ENCODE measurements at places on chromosomes 7 and 10. TPM values are rescaled to one million over a fixed set of nuclear protein-coding genes. Genes with fewer than 3 reads are reported as not detected.

Gene CFAP43
- under 0.01 TPM for total RNA-seq

Gene CCL24
- total RNA-seq = not detected

Gene ADAP1
- total RNA-seq = 1.8 TPM

Gene DOCK4
- total RNA-seq = 63.8 TPM

Gene TET1
- 0.39 TPM for total RNA-seq

Gene CNPY1
- not detected for total RNA-seq

Gene PLXNA4
- total RNA-seq = 15.4 TPM

Gene XPNPEP1
- 166 TPM for total RNA-seq

Gene SUFU
- 3.1 TPM for total RNA-seq

Gene HMX2
- not detected for total RNA-seq

Gene OR2A5
- not detected for total RNA-seq

Gene INMT
- total RNA-seq = under 0.01 TPM

Gene CHST3
- total RNA-seq = 4.6 TPM

Gene LIPJ
- total RNA-seq = not detected

Gene MMP21
- 0.13 TPM for total RNA-seq

Gene OR2A14
- total RNA-seq = not detected

Gene ZNF518A
- 8.2 TPM for total RNA-seq

Gene ANKRD1
- total RNA-seq = 321 TPM

Gene PEX1
- total RNA-seq = 10.0 TPM

Gene AUTS2
- 1.3 TPM for total RNA-seq

Gene ZC3HAV1L
- 14.2 TPM for total RNA-seq

Gene CCDC172
- total RNA-seq = not detected

Gene DENND2A
- 0.64 TPM for total RNA-seq

Gene MKI67
- 15.4 TPM for total RNA-seq

Gene LIPK
- not detected for total RNA-seq

Gene PPP1R17
- not detected for total RNA-seq

Gene ZNF282
- 27.1 TPM for total RNA-seq

Gene PODXL
- 210 TPM for total RNA-seq

Gene FXYD4
- not detected for total RNA-seq

Gene MAT1A
- not detected for total RNA-seq

Gene FEZF1
- not detected for total RNA-seq

Gene NRP1
- total RNA-seq = 65.0 TPM

Gene SPDYE5
- total RNA-seq = not detected

Gene PNLIPRP1
- not detected for total RNA-seq

Gene TSPAN33
- total RNA-seq = under 0.01 TPM

Gene GARIN1A
- under 0.01 TPM for total RNA-seq

Gene SH2B2
- total RNA-seq = 0.51 TPM

Gene C10orf143
- 0.26 TPM for total RNA-seq

Gene MMRN2
- 82.2 TPM for total RNA-seq

Gene SBDS
- 71.8 TPM for total RNA-seq

Measured in dermis microvascular lymphatic vessel endothelial cell (primary cell).